ENCODE measurements at places on chromosomes 2 and 18. TPM values are rescaled to one million over a fixed set of nuclear protein-coding genes. Genes with fewer than 3 reads are reported as not detected.

Gene CD302
- 1.8 TPM for total RNA-seq

Gene ZNF892
- total RNA-seq: 6.8 TPM

Gene LYG1
- total RNA-seq: 1.3 TPM

Gene RAX
- total RNA-seq: not detected

Gene FAM110C
- not detected for total RNA-seq

Gene FLACC1
- 0.55 TPM for total RNA-seq

Gene TPO
- total RNA-seq: not detected

Gene SOS1
- total RNA-seq: 49.5 TPM

Gene CTAGE1
- not detected for total RNA-seq

Gene LCT
- total RNA-seq: not detected

Gene POU3F3
- total RNA-seq: 2.3 TPM
